ENCODE measurements at places on chromosomes 1 and 21. TPM values are rescaled to one million over a fixed set of nuclear protein-coding genes. Genes with fewer than 3 reads are reported as not detected.

ATP1A4 gene
- total RNA-seq = 0.18 TPM

NUDT4B gene
- 0.21 TPM for total RNA-seq

CCDC27 gene
- 0.62 TPM for total RNA-seq

CERS2 gene
- 103 TPM for total RNA-seq

CLDN19 gene
- 0.46 TPM for total RNA-seq

COL9A2 gene
- 9.1 TPM for total RNA-seq

CHRM3 gene
- 4.7 TPM for total RNA-seq

NBPF6 gene
- not detected for total RNA-seq

PRDX6 gene
- 197 TPM for total RNA-seq

CDA gene
- 0.68 TPM for total RNA-seq

TMEM9 gene
- 110 TPM for total RNA-seq

SPATA1 gene
- 2.7 TPM for total RNA-seq
